Stimulated activated CD4-positive, alpha-beta T cell treated with anti-CD3 and anti-CD28 coated beads, Interleukin-4, amount 100 ng/mL, for 24 hours (primary cell): ENCODE measurements at places on chromosomes 7 and 10.

DNA sequence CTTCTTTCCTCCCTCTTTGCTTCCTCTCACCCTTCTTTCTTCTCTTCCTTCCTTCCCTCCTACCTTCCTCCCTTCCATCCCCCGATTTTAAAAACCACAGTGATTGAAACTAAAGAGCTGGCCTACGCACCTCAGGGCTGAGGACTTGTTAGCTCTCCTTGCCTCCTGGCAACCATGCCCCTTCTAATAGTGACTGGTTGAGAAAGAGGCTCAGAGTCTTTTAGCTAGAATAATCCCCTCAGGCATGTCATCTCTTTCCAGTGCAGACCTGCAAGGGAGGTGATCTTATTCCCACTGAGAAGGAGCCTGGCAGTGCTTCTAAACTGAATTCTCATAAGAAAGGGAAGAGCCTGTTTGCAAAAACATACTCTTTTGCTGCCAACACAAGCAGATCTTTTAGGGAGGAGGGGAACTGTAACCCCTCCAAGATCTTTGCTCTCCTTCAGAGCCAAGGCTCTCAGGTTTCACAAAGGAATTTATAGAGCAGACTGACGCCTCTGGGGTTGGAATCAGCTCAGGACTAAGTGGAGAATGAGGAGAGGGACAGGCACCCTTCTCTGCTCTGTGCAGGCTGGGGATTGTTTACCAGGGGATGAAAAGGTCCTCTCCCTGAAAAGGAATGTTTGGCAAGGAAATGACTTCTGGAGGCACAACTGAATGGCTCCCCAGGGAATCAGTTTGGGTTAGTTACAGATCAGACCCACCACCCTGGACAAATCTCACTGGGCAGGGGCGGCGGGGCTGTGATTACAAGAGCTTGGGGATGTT, 9.4 kb upstream of the ANKRD1 start:
- DNase-seq = no peak

DNA sequence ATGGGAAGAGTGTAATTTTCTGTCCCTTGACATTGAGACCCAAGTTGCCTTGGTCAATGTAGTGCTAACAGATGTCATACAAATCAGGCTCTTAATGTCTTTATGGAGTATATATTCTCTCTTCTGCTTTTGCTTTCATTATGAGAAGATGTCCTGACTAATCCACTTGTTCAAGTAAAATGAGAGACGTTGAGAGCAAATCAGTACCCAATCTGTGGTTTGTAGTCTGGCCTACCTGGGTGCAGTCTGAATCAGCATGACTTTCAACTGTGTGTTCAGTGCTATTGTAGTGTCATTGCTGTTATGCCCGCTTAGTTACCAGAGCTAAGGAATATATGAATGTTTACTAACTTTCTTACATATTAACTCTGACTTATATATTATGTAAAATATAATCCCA, 612.4 kb downstream of the ANKRD7 start:
- no peak for DNase-seq

- no peak for DNase-seq
These were observed 42.7 kb upstream of the RSBN1L start for GRCh38 chr7:77653572-77653971.

- no peak for DNase-seq
These were observed 8.5 kb upstream of the ANKRD61 start for GRCh38 chr7:6022707-6023106.

DNA sequence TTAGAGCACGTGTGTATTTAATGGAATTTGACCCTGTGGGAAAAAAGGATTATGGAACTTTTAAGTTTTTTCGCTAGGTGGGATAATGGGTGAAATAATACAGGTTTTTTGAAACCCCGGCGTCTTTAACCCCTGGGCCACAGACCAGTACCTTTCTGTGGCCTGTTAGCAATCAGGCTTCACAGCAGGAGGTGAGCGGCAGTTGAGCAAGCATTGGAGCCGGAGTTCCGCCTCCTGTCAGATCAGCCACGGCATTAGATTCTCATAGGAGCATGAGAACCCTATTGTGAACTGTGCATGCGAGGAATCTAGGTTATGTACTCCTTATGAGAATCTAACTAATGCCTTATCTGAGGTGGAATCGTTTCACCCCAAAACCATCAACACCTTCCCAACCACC, 28.6 kb downstream of the WAC start:
- no peak for DNase-seq

- no peak for DNase-seq
These were observed 42.9 kb upstream of the LRRC18 start for GRCh38 chr10:48982584-48982983.

DNA sequence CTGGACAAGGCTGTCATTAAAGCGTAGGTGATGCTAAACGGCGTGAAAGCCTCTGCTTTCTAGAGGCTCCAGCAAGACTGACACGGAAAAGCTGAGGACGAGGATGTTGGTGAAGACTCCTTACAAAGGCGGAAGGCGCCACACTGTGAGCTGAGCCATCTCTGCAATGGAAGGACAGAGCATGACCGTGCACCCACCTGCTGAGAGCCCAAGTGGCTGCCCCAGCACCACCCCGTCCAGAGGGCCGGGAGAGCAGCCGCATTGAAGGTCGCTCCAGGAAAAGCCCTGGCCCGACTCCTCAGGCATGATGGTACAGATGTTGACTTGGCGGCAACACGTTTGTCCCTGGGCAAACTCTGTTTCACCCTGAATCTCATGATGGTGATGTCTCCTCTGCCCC, 492.7 kb downstream of the DNAJB6 start:
- DNase-seq = no peak

GRCh38 chr7:43516581-43517342, 66.1 kb upstream of the STK17A start:
- DNase-seq = no peak

GRCh38 chr7:37642028-37642540, 41.5 kb upstream of the GPR141 start:
- no peak for DNase-seq

DNA sequence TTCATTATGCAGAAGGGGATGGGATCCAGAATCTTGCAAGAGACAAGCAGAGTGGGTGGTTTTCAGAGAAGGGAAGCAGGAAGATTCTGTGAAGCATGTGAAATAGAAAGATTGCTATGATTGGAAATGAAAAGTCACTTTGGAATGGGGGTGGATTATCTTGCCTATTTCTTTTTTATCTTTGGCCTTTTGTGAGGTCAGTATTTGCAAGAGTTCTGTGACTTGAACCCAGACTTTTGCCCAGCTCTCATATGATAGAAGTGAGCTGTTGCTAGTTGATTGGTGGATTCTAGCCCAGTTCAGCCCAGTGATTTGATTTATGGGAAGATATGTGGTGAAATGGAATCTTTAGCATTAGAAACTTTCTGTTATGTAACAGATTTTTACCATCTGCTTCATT, 17.1 kb downstream of the ENTPD7 start:
- DNase-seq = no peak

DNA sequence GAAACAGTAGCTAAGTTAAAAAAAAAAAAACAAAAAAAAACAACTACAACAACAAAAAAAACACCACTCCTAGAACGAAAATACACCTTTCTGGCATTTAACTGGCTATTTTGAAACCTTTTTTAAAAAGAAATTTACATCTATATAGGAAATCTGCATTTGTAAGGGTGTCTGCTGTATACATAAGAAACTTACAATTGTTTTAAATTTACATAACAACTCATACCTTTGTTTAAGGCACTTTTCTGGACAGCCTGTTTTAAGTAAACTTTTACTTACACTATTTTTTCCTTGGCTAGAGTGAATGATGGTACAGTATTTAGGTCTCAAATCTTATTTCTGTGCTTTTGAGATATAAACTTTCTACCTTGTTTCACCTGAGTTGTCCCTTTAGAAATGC, 34.0 kb upstream of the PAPSS2 start:
- no peak for DNase-seq

GRCh38 chr7:151648429-151648828, 128.7 kb upstream of the RHEB start:
- DNase-seq = no peak

GRCh38 chr10:19970256-19970655, 154.0 kb downstream of the PLXDC2 start:
- no peak for DNase-seq

- no peak for DNase-seq
These were observed 114.0 kb downstream of the BBS9 start for GRCh38 chr7:33243319-33243881.

GRCh38 chr7:26648554-26648953, 215.8 kb downstream of the SKAP2 start:
- no peak for DNase-seq

- DNase-seq = no peak
These were observed 25.9 kb downstream of the TNRC18 start for GRCh38 chr7:5397736-5398135.

GRCh38 chr10:62046522-62047227, 145.2 kb downstream of the ARID5B start:
- peak; percentile 36 for DNase-seq

- DNase-seq = no peak
These were observed 19.8 kb upstream of the KDM7A start for GRCh38 chr7:140196361-140197217.

DNA sequence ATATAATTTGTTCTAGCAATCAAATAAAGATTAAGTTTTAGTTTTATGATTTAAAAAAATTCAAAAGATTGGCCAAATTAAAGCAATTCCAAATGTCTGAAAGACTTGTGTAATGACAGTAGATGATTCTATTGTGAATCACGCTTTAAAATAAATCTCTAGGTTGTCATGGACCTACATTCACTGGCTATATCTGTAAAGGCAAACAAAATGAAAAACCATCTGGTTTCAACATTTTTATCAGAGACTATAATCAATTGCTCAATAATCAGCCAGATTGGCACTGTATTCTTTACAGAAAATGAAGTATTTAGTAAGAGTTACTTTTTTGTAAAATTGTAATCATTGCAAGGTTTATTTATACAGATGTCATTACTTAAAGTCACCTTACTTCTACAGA, 60.7 kb downstream of the DGKB start:
- DNase-seq = no peak

GRCh38 chr10:86779220-86780017, 23.0 kb downstream of the BMPR1A start:
- no peak for DNase-seq

DNA sequence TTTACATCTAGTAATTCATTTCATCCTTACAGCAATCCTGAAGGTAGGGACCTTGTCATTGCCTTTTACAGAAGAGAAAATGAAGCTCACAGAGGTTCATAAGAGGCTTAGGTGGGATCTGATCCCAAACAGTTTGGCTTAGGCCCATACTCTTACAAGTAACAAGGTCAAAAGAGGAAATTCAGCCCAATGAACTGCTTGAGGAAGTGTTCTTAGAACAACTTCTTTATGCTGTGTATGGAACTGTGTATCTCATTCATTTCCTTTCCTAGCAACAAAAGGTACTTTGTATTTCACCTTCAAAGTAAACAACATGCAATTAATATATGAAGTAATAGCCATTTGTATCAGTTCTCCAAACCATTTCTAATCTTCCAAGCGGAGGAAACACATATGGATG, 79.3 kb downstream of the AVL9 start:
- DNase-seq = no peak

DNA sequence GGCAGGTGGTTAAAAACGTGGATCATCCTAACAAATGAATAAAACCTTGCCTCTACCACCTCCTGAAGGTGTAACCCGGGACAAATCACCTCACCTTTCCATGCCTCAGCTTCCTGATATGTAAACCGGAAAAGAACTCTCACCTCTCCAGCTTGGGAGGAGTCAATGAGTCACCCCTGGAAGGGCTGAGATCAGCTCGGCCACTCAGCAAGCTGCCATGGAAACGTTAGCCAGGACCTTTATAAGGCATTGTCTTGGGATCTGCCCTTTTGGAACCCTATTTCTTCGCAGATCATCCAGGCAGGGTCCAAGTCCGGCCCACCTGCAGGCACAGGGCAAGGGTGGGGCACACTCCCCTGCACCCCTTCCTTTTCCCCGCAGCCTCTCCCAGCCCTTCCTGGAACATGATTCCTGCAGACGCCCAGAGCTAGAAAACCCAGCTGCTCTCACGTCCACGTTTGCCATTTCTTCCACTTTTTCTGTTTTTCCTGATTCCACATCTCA, 81.6 kb upstream of the PFKP start:
- DNase-seq = no peak

- peak; percentile 18 for DNase-seq
These were observed 3.1 kb upstream of the PAPSS2 start for GRCh38 chr10:87656431-87657072.

GRCh38 chr10:37478381-37478780, 353.0 kb downstream of the ANKRD30A start:
- DNase-seq = no peak

DNA sequence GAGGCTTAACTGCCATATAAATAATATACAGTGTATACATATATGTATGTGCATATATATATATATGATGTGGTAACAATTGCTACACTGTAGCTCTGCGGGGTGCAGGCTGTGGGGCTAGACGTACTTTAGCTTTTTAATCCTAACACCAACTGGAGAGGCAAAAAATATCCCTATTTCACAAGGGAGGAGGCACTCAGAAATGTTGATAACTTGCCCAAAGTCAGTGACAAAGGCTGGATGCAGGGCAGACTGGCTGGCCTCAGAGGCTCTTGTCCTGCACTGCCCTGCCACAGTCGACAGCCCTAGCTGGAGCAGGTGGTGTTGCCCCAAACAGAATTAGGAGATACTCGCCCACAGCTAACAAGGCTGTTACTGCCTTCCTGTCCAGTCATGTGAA, 1.5 kb upstream of the RELN start:
- DNase-seq = no peak

GRCh38 chr10:43263551-43264343, 3.1 kb downstream of the RASGEF1A start:
- DNase-seq = no peak

DNA sequence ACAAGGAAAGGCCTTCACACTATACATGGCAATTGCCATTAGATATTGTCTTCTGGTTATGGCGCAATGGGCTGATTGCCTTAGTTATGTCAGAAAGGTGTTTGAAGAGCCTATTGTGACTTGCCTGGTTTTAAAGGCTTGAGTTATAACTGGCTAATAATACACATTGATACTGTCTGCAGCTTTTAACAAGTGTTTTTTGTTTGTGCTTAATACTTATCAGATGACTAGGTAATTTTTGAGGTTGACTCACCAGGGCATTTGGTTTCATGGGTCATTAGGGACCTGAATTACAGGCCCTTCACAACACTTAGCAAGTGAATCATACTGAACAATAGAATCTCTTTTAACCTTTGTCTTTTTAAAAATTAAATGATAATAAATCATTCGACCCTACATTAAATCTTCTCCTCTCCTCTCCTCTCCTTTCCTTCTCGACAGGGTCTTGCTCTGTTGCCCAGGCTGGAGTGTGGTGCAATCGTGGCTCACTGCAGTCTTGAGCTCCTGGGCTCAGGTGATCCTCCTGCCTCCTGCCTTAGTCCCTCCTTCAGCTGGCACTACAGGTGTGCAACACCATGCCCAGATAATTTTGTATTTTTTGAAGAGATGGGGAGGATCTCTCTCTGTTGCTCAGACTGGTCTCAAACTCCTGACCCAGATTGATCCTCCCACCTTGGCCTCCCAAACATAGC, 196.3 kb downstream of the JCAD start:
- DNase-seq = no peak

DNA sequence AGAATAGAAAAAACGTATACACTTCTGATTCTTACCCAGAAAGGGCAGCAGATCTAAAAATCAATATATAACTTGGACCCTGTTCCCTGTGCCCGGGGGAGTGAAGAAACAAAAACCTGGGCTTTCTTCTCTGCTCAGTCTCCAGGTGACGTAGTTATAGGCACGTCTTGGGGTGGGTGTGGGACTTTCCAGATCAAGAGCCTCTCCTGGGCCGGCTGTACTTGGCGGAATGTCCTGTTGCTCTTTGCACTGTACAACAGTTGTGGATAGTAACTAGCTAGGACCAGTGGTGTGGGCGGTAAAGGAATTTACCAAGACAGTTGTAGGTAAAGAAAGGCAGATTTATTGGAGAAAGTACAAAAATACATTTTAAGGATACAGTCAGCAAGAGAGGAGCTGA, 40.4 kb upstream of the STEAP4 start:
- no peak for DNase-seq
